Vagina (tissue), 2 donors: ENCODE measurements at places on chromosomes 4 and X. TPM values are rescaled to one million over a fixed set of nuclear protein-coding genes. Genes with fewer than 3 reads are reported as not detected.

Gene LGI2
- total RNA-seq, result 0.98 TPM

Gene CT45A5
- total RNA-seq, result not detected

Gene GPR82
- not detected for total RNA-seq

Gene JCHAIN
- 2.7 TPM for total RNA-seq

Gene TMEM255A
- 10.8 TPM for total RNA-seq

DNA sequence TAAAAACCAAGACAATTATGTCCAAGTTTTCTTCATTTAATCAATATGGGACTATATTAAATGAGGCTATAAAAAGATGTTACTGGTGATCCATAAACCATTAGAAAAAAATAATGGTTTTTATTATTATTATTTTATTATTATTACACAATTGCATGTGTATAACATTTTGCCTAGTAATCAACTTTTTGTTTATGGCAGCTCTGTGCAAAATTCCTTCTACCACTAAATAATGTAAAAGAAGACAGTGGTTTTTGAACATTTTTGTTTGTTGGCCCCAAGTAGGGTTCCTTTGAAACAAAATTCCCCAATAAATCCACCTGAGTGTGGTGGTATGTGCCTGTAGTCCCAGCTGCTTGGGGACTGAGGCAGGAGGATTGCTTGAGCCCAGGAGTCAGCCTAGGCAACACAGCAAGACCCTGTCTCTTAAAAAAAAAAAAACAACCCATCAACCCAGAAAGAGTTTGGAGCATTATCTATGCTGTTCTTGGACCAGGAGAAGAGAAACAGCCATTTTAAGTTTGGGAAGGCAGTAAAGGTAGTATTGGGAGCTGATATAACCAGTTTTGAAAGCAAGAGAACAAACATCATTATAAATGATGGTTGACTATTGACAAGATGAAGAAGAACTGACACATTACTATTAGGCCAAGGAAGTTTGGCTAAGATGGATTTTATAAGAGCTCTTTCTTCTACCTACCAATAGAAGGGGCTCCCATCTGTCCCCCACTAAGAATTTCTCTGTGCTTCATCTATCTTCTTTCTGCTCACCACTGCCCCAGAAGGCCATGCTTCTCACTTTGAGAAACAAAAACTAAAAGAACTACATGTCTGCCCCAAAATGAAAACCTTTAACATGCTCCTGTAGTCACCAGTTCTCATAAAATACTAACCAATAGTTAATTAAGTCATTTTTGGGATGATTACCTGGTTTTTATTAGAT lies 2.2 kb downstream of the TMEM156 start:
- DNase-seq, result no peak
- H3K36me3 ChIP-seq, result no peaks in the 10 kb centered on the region
- no peaks in the 10 kb centered on the region for H3K4me1 ChIP-seq
- no peaks in the 10 kb centered on the region for H3K27me3 ChIP-seq

DNA sequence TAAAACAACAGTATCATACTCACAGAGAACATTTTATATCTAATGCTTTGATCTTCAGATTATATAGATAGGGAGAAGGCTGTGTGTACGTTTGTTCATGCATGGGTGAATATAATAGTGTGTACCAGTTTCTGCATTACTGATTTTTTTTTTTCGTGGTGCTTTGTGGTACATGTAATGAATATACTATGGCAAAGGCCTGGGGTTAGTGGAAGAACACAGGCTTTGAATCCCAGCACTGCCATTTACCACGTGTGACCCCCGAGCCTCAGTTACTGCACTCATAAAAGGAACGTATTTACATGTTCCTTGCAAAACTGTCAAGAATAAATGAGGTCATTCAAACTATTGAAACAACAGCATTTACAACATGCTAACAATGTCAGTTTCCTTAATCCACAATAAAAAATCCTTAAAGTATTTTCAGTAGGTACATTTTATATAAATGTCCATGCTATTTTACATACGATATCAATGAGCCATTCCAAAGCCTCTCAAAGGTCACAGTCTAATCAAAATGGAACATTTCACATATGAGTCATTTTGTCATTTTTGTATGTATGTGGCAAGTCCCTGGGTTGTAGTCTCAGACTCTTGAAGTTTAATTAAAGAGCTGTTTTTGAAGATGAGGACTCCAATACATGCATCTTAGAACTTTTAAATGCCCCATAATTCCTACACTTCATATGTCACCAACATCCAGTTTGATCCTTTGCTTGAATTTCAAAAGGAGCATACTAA lies 242.8 kb downstream of the PPP3CA start:
- no peak for DNase-seq
- peaks cover 42% of the 10 kb centered on the region for H3K4me1 ChIP-seq
- no peak overlapping the region for H3K27ac ChIP-seq
- H3K36me3 ChIP-seq, result no peaks in the 10 kb centered on the region
- no peak overlapping the region for H3K4me3 ChIP-seq

GRCh38 chr4:121143131-121143530 lies 21.0 kb downstream of the TNIP3 start:
- H3K36me3 ChIP-seq, result no peaks in the 10 kb centered on the region
- no peaks in the 10 kb centered on the region for H3K4me1 ChIP-seq
- no peak overlapping the region for H3K4me3 ChIP-seq
- H3K27me3 ChIP-seq, result no peaks in the 10 kb centered on the region
- DNase-seq, result no peak

- no peak for DNase-seq
- no peaks in the 10 kb centered on the region for H3K36me3 ChIP-seq
- H3K4me3 ChIP-seq, result no peak overlapping the region
- peak overlapping the region; percentile 60 for H3K27ac ChIP-seq
- peaks cover 3% of the 10 kb centered on the region for H3K4me1 ChIP-seq
These were observed 168.5 kb upstream of the MAP3K15 start for GRCh38 chrX:19683817-19684216.

GRCh38 chr4:171979461-171979860 lies 166.3 kb downstream of the GALNTL6 start:
- no peak for DNase-seq
- H3K4me1 ChIP-seq, result no peaks in the 10 kb centered on the region
- H3K36me3 ChIP-seq, result no peaks in the 10 kb centered on the region
- no peaks in the 10 kb centered on the region for H3K27me3 ChIP-seq
- H3K4me3 ChIP-seq, result no peak overlapping the region

GRCh38 chrX:10597871-10598270 lies 22.5 kb downstream of the MID1 start:
- H3K27ac ChIP-seq, result no peak overlapping the region
- H3K4me3 ChIP-seq, result no peak overlapping the region
- H3K4me1 ChIP-seq, result no peaks in the 10 kb centered on the region
- H3K36me3 ChIP-seq, result no peaks in the 10 kb centered on the region
- DNase-seq, result no peak

- no peaks in the 10 kb centered on the region for H3K27me3 ChIP-seq
- H3K36me3 ChIP-seq, result no peaks in the 10 kb centered on the region
- no peaks in the 10 kb centered on the region for H3K4me1 ChIP-seq
- no peak for DNase-seq
- no peak overlapping the region for H3K27ac ChIP-seq
- H3K4me3 ChIP-seq, result no peak overlapping the region
These were observed 90.5 kb upstream of the DDIT4L start for GRCh38 chr4:100280807-100281206.

DNA sequence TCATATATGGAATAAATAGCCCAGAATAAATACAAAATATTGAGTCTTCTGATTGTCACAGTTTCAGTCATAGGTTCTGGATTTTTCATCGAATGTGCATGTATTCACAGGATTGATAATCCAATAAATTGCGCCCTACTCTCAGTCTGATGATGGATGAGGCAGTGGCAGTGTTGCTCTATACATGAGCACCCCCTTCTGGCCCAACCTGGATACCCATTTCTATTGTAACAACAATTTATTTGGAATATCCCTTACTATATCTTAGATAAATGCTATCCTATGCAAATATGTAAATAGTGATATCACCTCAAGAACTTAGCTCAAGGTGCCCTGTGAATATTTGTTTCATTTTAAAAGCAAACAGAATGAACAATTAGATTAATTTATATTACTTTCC lies 733.7 kb upstream of the PABPC4L start:
- no peak for DNase-seq
- H3K27me3 ChIP-seq, result no peaks in the 10 kb centered on the region
- H3K36me3 ChIP-seq, result no peaks in the 10 kb centered on the region
- H3K4me3 ChIP-seq, result no peak overlapping the region
- H3K27ac ChIP-seq, result no peak overlapping the region

GRCh38 chr4:140358281-140358680 lies 15.2 kb upstream of the SCOC start:
- no peaks in the 10 kb centered on the region for H3K4me1 ChIP-seq
- no peaks in the 10 kb centered on the region for H3K27me3 ChIP-seq
- no peaks in the 10 kb centered on the region for H3K36me3 ChIP-seq
- H3K4me3 ChIP-seq, result no peak overlapping the region
- no peak overlapping the region for H3K27ac ChIP-seq
- DNase-seq, result no peak

DNA sequence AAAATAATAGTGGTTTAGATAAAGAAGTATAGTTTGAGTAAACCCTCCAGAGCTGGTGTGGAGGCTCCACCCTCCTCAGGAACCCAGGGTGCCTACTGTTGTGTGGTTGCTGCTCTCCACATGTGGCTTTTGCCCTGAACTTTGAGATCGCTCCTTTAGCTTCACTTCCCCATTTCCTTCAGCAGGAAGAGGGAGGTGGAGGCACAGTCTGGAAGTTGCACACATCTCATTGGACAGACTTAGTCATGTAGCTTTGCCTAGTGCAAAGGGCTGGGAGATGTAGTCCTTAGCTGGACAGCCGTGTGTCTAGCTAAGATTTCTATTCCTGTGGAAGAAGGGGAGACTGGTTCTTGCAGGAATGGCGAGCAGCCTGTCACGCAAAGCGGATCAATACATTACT lies 37.9 kb downstream of the RGS12 start:
- H3K27me3 ChIP-seq, result no peaks in the 10 kb centered on the region
- H3K4me1 ChIP-seq, result no peaks in the 10 kb centered on the region
- no peak overlapping the region for H3K4me3 ChIP-seq
- no peaks in the 10 kb centered on the region for H3K36me3 ChIP-seq
- peak; percentile 19 for DNase-seq
- H3K27ac ChIP-seq, result no peak overlapping the region

DNA sequence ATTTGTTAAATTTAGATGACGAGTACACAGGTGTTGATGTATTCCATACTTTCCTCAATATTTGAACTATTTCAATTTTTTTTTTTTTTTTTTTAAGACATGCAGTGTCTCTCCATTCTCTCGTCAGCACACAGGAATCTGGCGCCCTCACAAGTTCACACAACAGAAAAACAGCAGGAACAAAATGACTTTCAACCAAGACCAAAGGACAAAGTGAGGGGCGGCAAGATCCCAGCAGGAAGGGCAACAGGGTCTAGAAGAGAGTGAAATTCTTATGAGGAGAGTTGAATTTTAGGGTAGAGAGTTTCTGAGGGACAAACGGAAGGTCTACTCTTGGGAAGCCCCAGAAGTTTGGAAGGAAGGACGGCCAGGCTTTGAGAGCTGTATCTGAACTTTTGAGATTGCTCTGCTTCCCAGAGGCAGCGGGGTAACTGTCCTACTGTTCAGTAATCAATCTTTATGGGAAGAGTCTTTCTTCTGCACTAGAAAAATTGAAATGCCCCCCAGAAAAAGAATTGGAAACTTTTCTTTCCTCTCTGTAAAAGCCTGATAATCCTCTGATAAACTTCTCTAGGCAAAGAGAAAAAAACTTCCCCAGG lies 760.2 kb downstream of the RAB28 start:
- H3K4me1 ChIP-seq, result no peaks in the 10 kb centered on the region
- no peak for DNase-seq
- H3K36me3 ChIP-seq, result no peaks in the 10 kb centered on the region

- no peaks in the 10 kb centered on the region for H3K36me3 ChIP-seq
- no peaks in the 10 kb centered on the region for H3K27me3 ChIP-seq
- peaks cover 70% of the 10 kb centered on the region for H3K4me1 ChIP-seq
- DNase-seq, result peak; percentile 99
- H3K27ac ChIP-seq, result peak overlapping the region; percentile 98
- H3K4me3 ChIP-seq, result peak overlapping the region; percentile 88
These were observed 3.3 kb downstream of the KLF3 start for GRCh38 chr4:38667085-38667893.

DNA sequence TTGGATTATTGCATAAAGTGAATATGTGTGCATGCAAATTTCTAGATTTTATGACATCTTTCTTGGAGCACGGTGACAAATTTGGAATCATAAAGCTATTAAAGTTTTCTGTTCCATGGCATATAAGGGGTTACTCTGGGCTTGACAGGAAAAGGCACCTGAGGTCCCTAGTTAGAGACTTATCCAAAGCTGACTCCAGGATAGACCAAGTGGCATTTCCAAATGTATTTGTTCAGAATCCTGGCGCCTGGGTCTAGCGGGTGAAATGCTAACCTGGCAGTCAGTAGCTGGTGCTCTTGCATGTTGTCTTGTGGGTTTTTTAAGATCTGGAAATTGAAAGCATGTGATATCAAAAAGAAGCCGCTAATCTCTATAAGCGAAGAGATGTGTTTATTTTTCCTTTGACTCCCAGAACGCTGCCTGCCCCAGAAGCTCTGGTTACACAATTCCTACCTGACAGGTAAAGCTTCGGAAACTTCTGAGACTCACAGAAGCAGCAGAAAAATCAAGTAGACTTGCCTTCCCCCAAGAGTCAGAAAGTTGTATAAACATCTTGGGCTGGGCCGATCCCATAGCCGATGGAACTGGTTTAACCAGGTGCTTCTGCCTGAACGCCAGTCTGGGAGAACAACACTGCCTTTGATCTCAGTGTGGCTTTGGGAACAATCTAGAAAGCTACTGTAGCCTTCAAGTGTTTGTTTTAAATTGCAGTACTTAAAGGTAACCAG lies 12.9 kb upstream of the ZCCHC4 start:
- no peaks in the 10 kb centered on the region for H3K36me3 ChIP-seq
- no peak for DNase-seq
- H3K4me3 ChIP-seq, result no peak overlapping the region

DNA sequence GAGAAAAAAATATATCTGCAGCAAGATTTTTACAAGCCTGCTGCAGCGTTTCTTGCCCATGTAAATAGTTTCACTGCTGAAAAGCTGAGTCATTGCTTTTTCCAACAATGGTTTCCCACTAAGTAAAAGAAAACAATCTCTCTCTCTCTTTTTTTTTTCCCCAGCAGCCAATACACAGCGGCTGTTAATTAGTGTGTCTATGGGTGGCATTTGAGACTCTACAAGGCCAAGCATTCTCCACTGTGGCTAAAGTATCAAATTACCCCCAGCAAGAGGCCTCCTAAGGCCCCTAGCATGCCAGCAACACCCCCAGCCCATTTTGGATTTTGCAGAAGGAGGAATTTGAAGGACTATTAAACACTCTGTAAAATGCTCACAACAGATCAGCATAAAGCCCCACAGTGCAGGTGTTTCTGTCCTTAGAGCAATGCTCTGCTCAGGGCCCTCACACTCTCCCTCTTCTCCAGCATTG lies 837.4 kb downstream of the TRIML1 start:
- H3K4me3 ChIP-seq, result no peak overlapping the region
- no peak overlapping the region for H3K27ac ChIP-seq
- no peaks in the 10 kb centered on the region for H3K27me3 ChIP-seq
- H3K4me1 ChIP-seq, result peaks cover 5% of the 10 kb centered on the region
- DNase-seq, result no peak
